Suppressor macrophage treated with lipopolysaccharide for 4 hours (primary cell): ENCODE measurements at places on chromosomes 1 and 21.

GRCh38 chr1:53484705-53485477 is 25.7 kb downstream of the DMRTB1 start:
- no peak for DNase-seq

- no peak for DNase-seq
These were observed 213.8 kb upstream of the JUN start for GRCh38 chr1:58997637-58998036.

- DNase-seq: no peak
These were observed 23.1 kb downstream of the CD53 start for GRCh38 chr1:110896090-110896489.

DNA sequence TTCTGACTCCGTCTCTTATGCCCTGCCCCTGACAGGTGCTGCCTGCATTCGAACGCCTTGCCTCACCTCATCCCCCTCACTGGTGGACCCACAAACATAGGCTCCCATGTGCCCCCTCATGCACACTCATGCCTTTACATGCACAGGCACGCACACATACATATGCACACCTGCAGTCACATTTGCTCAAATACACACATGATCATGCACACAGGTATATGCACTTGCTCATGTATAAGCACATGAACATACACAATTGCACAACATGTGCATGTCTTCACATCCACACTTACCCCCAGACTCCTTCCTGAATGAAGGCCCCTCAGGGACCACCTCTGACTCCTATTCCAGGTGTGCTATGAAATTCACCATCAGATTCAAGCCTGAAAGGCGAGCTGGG is 506.9 kb downstream of the PTPRU start:
- no peak for DNase-seq

GRCh38 chr1:194503209-194503608 is 1316.8 kb upstream of the B3GALT2 start:
- no peak for DNase-seq

- no peak for DNase-seq
These were observed 123.3 kb downstream of the C1orf21 start for GRCh38 chr1:184510110-184510509.

- no peak for DNase-seq
These were observed 7.5 kb downstream of the MMEL1 start for GRCh38 chr1:2625311-2625710.

DNA sequence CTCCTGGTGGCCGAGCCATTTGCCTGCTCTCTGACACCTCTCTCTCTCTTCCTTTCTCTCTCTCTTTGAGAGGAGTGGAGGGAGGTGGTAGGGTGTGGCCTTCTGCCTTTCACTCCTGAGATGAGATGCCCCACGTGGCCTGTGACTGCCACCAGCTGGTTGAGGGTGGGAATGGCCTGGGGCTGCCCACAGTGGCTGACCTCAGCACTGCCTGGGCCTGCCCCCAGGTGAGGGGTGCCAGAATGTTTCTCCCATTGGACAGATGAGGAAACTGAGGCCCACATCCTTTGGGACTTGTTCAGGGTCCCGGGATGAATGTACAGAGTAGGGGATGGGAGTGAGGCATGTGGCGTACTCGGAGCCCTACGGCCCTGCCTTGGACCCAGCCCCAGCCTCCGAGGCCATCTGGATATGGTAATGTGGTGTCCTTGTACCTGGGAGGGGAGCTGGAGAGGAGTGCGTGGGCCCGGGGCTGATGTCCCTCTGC is 12.7 kb upstream of the C1orf167 start:
- no peak for DNase-seq

DNA sequence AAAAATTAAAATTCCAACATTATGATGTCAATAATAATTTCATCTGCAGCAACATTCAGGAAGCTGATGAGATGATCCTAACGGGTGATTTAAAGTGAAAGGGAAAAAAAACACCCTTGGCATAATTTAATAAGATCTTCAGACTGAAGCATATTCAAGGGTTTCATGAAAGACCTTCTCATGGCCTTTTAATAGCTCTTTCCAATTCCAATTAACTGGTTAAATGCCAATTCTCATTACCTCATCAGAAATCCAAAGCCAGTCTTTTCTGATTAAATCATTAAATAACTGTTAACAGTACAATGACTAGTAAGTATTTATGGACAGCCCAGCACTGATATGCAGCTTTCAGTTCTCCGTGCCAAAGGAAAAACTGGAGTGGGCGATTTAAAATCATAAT is 407.5 kb downstream of the SMYD3 start:
- no peak for DNase-seq

DNA sequence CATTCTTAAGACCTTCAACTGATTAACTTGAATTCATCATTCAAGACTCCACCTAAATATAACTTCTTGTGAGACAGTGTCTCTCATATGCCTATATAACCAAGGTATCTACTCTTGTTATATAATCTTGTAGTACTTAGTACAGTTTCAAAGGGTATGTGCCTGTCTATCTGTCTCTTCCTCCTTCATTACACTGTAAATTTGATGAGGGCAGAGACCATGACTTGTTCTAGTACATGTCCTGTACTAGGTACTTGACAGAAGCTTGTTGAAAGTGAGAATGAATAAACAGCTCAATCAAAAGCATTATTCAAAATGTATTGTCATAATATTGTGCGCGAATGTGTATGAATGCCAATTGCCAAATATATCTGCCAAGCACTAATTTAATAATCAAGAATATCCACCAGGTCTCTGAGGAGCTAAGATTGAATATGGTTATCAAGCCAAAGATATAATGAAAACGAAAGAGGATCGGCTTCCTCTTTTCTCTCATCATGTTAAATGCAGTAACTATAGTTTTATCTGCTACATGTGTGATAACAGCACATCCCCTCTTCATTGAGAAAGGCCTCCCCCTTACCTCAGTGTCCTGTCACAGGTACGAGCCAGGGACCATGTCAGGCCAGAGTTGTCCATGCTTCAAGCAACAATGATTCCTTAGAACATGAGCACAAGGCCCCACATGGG is 117.3 kb downstream of the UCHL5 start:
- DNase-seq: peak; percentile 52

DNA sequence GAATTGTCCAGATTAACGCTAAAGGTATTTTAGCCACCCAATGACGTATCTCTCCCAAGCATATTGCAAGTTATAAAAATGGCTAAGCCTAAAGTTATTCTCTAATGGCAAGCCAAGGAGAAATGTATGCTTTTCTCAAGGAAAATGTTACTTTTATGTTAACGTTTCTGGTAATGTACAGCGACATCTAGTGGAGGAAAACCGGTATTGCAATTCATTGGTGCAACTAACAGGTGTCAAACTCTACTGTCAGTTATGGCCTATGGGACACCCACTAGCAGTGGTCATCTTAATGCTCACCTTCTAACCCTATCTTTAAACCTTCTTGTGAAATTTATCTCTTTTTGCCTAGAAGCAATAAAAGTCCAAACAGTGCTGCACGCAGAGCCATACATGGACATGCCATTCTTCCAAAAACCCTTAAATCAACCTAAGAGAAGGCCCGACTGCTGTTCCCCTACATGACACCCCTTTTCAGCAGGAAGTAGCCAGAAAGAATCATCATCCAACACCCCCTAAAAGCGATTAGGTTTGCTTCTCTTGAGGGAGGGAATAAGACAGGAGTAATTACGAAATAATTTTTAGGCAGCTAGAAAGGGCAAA is 68.7 kb upstream of the LRIF1 start:
- peak; percentile 71 for DNase-seq

DNA sequence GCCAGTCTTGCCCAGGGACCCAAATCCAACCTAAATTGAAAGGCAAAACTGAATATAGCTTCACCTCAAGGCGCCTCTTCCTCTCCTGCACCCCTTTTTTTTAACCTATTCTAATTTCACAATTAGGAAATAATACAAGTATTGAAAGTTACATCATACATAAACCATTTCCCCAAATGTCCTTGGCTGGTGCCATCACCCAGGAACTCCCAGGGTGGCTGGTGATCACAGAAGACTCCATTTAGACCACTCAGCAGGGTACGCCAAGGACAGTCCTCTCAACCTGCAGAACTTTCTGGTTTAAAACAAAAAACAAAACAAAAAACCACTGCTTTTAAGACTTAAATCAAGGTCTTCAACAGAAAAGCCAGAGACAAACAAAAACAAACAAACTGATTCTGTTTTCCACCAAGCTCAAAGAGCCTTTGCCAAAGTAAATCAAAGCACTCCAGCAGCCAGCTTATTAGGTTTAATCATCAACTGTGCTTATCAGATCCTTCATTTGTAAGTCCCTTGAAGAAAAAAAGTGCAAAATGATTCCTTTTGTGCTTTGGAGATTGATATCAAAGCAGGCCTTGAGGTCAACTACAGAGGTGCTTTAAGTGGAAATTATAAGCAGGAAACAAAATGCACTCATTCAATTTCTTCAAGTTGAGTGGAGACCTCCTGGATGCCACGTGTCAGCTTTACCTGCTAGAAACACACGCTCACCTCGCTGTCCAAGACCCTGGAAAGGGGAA is 113.0 kb downstream of the ETS2 start:
- peak; percentile 51 for DNase-seq

DNA sequence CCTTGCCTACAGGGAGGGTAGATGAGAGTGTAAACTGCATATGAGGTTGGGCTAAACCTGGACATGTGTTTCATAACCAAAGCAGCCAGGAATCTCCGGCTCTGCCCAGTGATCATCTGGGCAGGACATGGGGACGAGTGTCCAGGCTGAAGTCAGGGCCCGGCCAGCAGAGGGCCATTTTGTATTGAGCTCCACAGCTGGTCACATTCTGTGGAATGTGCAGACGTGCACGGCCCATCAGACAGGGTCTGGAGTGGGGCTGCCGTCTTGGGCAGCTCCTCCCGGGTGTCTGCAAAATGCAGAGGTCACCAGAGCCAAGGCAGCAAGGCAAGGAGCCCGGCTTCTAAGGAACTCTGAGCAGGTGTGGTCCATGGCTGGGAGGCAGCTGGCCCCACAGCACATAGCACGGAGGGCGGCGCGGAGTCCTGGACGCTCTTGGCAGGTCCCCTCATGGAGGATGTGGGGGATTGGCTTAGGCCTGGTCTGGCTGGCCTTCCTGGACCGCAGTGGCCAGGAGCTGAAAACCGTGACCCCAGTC is 6.2 kb downstream of the LRRC3 start:
- no peak for DNase-seq

DNA sequence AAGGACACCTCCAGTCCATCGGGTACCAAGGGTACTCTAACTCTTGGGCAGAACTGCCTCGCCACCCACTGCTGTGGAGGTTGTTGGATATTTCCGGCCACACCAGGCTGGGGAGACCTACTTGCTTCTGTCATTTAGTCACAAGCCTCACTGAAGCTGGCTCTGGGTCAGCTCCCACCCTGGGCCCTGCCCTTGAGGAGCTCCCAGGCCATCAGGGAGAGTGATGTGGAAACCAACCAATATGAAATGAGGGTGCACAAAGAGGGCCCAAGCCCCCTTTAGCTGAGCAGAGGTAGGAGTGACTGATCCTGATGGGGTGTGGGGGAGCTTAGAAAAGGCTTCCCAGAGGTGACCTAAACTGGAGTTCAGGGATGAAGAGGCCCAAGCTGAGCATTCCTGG is 19.6 kb downstream of the PARS2 start:
- DNase-seq: no peak

GRCh38 chr1:11648732-11649158 is 5.5 kb downstream of the FBXO2 start:
- no peak for DNase-seq

- no peak for DNase-seq
These were observed 51.5 kb downstream of the DNAI4 start for GRCh38 chr1:66873111-66873510.

DNA sequence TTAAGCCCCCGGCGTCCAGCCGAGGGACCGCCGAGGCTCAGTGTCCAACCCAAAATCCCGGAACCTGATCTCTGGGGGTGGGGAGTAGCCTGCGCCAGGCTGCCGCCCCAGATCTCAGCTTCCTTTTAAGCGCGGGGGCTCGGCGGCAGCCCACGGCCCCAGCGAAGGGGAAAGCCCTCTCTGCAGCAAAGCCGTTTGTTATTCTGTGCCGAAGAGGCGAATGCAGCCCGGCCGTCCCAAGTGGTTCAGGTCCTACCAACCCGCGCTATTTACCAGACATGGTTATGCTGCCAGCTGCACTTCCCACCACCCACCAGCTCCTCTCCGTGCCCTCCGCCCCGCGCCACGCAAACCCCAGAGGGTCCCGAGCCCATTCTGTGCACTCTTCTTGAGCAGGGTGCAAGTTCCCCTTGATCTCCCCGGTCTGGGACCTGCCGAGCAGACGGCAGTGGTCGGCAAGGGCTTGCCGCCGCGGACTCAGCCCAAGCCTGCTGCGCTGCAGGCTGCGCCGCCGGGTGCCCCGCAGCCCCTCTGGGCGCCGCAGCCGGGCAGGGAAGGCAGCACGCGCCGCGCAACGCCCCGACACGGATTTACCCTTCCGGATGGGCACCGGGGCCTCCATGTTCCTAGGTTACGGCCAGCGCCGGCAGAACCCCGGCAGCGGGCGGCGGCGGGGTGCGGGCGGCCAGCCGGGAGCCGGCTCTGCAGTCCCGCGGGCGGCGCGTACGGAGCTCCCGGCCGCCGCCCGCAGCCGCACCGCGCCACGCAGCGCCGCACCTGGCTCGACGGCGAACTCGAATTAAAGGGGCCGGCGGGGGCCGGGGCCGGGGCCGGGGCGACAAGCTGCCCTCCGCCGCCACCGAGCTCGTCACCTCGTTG is 738 bp upstream of the KCNA2 start:
- no peak for DNase-seq

- DNase-seq: no peak
These were observed 19.3 kb downstream of the RNF11 start for GRCh38 chr1:51255331-51255730.

DNA sequence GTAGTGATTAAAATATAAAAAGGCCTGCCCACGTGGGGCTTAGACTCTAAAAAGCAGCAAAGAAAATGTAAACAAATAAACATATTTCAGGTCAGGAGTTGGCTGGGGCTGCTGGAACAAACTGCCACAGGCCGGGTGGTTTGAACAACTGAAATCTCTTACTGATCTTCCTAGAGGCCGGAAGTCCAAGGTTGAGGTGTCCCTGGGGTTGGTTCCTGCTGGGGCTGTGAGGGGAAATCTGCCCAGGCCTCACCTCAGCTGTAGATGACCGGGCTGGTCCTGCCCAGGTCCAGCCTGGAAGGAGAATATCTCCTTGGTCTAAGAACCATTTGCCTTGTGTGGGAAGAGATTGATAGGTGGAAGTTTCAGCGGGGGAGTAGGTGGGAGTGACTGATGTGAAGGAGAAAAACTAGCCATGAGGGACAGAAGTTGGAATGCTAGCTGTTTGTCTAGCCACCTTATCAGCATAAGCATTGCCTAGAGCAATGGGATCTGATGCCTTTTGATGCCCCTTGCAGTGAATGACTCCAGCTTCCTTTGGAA is 221.1 kb downstream of the DYRK1A start:
- DNase-seq: no peak

DNA sequence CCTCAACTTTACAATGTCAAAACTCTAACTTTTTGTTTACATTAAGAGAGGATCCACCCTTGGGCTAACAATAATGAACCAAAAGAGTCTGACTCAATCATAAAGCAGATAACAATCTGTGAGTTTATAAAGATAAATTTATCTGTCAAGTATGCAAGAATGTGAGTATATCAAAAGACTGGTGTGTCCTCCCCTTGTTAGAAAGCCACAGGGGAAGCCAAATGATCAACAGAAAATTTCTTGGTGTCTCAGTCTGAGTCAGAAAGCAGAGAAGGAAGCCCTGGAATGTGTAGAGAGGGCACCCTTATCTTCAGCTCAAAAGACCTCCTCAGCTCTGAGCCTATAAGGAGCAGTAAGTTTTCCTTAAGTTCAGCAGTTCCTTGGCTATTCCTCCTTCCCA is 13.9 kb upstream of the PDIK1L start:
- DNase-seq: no peak

- no peak for DNase-seq
These were observed 264.4 kb downstream of the PTPRC start for GRCh38 chr1:198903203-198903602.
